ENCODE measurements at places on chromosomes 3 and 15.

DNA sequence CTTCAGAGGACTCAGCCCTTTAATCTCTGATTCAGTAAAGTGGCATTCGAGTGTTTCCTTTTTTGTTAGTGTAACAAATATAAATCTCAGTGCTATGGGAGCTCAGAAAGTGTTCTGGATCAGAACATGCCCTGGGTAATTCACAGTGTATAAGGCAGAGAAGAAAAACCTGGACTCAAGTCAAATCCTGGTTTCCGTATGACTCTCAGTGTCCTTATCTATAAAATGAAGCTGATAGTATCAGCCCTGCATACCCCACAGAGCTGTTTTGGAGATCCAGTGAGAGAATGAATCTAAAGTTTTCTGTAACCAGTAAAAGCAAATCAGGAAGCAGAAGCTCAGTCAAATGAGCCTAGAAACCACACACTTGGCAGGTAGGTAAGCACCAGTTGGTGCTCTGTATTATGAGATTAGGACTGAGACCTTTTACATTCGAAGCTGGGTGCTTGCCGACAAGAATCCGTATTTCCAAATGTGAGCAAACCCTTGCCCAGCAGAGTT lies 67.2 kb downstream of the IL1RAP start:
- DNase-seq, result no peak

DNA sequence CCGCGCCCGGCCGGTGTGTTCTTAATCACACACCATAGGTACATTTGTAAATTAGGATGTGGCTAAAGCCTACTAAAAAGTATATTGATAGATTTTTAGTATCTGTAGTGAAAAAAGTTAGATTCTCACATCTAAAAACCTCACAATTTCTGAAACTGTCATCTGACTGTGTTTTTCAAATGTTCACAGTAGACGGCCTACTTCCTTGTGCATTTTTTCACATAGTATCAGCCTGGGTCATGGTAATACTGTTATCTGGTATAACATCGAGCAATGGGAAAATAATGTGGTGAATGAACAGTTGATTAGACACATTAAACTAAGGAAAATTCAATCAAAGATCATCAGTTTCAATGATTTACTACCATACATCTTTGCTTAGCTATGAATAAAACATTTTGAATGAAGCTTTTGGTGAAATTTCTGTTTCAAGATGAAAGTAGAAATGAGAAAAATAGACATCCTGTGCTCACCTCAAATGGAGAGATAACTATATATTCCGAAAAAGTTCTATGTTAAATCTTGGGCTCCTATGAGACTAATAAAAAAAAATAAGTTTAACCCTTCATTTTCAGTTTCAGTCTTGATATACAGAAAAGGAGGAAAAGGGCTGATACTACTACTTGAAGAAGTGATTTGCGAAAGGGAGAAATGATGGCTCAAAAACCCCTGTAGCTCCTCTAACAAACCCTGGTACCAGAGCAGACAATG lies 262.7 kb downstream of the ZBTB20 start:
- DNase-seq, result no peak

DNA sequence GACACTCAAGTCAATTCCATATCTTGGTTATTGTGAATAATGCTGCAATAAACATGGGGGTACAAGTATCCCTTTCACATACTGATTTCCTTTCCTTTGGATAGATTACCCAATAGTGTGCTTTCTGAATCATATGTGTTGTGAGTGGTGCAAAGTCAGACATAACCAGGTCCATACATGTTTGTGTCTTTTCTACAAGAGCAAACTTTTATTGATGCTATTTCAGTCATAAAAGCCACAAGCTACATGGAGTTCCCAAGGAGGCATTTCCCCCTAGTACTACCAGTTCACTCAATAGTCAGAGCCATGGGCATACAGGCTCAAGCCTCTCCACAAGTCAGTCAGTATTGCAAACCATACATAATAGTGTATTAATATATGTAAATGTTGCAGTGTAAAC lies 10.1 kb downstream of the CEP63 start:
- no peak for DNase-seq

DNA sequence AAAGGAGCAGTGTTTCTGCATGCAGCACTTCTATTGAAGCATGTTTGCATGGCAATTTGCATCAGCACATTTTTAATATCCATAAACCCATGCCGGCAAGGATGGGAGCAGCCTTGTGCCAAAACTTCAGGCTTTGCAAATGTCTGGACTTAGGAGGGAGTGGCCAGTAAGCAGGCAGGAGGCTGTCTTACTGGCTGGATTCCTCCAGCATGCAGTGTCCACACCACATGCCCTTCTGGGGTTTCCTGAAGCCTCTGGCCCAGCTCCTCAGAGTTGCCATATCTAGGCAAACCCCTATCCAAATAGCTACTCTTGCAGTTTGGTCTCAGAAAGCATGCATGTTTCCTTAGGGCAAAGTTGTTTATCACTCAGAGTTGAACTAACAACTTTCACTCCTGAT lies 139.1 kb upstream of the MRPS22 start:
- no peak for DNase-seq

DNA sequence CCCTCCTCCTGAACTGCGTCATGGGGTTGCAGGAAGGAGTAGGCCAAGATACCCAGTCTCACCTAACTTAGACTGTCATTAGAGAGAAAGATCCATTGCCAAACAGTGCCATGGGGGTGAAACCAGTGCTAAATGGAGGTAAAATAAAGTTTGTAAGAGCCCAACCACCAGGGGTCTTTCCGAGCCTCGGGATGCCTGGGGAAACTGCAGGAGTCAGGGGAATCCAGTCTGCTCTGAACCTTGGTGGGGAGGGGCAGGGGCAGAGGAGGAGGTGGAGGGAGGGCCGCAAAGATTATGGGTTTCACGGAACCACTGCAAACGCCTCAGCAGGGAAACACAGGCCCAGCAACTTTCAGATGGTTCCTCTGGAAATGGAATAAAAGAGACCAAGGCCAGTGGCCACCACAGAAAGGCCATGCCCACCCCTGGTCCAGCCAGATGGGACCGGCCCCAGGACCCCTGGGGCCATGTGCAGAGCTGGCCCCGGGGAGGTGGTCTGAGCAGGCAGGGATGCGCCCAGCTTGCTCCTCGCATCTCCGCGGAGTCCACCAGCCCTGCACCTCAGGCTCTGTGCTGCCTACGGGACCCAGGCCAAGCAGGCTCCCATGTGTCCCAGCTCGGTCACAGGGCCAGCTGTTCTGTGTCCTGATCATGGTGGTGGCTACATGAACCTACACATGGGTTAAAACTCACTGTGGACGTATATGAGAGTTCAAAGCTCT lies 19.8 kb upstream of the GP9 start:
- DNase-seq, result no peak

DNA sequence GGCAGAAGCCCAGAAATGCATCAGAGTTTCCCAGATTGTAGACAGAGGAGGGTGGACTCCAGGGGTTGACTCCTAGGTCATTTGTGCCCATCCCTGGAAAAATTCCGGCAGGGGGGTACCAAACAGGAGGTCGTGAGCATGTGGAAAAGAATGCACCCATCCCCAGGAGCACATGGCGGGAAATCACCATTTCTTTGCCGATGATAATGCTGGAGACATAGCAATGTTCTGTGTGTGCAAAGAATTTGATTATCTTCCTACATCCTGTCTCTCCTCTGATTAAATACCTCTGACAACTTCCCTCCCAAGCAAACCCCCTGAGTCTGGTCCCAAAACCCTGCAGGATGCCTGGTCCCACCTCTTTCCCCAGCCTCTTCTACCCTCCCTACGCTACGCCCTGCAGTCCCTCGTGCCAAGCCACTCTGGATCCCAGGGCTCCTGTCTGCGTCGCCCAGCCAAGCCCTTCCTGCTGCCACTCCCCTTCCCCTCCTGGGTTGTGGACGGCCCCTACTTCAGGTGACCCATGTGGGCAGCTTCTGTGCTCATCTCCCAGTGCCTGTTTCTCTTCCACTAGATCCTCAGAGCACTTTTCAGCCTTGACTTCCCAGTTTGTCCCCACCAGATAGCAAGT lies 15.8 kb downstream of the WNT7A start:
- DNase-seq, result no peak

DNA sequence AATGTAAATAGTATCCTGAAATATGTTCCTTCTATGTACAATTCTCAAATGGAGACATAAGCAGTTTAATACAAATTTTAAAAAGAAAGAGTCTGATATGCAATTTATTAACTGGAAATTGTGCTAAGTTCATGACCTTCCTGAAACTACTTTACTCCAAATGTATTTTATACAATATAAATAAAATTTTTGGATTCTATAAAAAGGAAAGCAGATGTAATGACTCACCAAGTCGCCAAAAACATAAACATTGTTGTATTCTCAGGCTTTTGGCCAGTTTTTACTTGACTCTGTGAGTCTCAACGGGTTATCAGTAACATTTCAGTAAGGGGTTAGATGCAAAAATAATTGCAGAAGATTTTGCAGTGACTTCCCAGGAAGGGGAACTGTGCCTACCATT lies 948.2 kb downstream of the EPHA3 start:
- DNase-seq, result peak; percentile 2

All from small intestine (tissue), 16 donors.